AG09319 (cell line): ENCODE measurements at places on chromosomes 6 and 20.

GRCh38 chr20:51385646-51386530 lies 156.6 kb downstream of the NFATC2 start:
- no peak for DNase-seq

- DNase-seq = no peak
These were observed 36.1 kb downstream of the KIF16B start for GRCh38 chr20:16537025-16537665.

DNA sequence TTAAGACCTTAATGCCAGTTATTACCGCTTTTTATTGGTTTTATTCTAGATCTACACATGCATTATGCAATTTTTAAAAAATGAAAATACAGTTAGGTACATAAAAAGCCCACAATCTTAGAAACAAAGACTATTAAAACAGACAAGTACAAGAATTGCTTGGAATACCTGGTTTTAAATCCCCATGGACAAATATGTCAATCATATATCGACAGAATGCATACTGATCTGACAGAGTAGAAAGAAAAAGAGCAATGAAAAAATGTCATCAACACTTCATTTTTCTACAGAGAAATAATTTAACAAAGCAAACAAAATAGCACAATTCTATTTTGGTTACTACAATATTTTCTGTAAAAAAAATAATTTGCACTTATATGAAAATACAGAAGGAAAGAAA lies 139.7 kb downstream of the TRDN start:
- DNase-seq = no peak

GRCh38 chr6:38320358-38320757 lies 319.4 kb downstream of the BTBD9 start:
- no peak for DNase-seq

DNA sequence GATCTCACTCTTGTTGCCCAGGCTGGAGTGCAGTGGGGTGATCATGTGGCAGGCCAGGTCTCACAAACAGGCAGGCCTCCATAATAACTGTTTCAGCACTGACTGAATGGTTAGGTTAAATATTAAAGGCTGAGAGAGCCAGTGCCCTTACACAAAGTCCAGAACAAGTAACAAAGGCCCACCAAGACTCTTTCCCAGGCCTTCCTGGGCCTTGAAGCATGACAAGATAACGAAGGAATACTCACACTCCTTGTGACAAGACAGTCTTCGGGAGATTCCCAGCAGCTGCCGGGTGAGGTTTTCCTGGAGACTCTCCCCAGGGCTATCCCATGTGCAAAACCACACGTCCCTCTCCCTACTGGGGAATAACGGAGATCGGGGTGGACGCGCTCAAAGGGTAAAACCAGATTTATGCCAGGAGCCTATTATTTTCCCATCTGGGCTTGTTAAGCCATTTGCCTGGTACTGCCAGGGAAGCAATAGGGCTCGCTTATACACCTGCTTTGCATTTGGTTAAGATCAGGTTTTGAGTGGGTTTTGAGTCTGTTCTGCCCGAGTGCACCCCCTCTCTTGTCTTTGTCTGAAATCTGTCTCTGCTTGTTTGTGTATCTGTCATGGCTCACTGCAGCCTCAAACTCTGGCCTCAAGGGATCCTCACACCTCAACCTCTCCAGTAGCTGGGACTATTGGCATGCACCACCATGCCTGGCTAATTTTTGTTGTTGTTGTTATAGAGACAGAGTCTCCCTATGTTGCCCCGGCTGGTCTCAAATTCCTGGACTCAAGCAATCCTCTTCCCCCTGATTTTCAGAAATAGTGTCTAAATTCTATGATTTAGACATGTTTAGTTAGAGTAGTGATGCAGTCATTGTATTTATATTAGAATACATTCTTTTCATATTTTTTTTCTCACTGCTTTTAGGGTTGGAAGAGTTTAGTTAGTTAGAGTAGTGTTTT lies 1.4 kb upstream of the ENPP3 start:
- DNase-seq = no peak

DNA sequence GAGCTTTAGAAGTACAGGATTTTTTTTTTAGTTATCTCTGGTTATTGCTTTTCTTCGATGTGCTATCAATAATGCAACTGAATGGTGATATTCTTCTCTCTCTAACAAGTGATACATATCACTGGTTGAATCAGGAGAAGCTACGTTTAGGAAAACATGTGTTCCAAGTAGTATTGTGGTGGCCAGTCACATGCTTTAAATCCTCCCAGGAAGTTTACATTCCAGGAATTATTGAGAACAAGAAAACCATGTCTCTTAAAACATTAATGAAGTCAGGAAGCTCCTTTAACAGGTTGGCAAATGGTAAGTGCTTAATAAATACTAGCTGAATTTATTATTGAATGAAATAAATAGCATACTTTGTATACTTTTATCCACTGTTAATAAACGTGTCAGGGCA lies 371.1 kb downstream of the BCKDHB start:
- DNase-seq = no peak

DNA sequence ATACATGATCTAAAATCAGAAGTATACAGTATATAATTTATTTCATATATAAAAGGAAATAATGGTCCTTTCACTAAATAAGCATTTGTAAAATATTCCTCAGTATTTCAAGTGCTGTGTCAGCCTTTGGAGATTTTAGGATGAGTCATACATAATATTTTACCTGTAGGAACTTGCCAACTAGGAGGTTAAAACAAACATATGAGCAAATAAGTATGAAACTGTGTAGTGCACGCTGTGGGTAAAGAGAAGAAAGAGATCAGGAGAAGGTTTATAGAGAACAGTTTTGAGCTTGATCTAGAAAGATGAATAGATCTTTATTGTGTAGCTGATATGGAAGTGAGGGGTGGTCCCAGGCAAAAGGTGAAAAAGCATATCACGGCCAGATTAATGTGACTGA lies 169.9 kb upstream of the RNF217 start:
- no peak for DNase-seq

DNA sequence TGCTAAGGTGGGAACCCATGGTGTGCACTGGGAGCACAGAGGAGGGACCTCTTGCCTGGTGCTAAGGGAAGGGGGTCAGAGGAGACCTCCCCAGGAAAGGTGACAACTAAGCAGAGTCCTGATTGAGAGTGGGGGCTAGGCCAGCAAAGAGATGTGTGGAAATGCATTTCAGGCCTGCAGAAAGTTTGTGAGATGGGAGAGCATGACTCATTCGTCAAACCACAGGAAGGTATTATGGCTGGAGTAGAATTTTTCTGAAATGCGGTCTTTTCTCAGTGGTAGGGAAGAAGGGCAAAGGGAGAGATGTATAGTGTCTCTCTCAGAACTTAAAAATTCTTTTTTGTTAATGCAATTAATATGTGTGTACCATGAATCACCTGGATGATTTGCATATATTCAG lies 23.6 kb upstream of the EDN1 start:
- DNase-seq = no peak

GRCh38 chr6:73314577-73315492 lies 39.2 kb downstream of the DPPA5 start:
- no peak for DNase-seq

DNA sequence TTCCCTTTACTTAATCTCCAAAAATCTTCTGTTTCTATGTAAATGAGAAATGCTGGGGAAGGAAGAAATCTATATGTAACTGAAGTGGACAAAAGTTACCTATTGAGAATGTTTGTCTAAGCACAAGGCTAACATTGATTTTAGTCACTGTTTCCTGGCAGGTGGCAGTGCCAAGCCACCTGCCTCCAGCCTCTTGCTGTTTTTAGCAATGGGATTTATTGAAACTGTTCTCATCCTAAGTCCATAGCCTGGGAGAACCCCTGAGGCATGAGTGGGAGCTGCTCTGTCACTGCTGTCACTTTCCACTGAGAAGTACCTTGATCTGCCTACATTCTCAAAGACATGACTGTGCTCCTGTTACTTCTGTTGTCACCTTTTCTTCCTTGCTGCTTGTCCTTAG lies 14.7 kb downstream of the ENPP3 start:
- DNase-seq = no peak

DNA sequence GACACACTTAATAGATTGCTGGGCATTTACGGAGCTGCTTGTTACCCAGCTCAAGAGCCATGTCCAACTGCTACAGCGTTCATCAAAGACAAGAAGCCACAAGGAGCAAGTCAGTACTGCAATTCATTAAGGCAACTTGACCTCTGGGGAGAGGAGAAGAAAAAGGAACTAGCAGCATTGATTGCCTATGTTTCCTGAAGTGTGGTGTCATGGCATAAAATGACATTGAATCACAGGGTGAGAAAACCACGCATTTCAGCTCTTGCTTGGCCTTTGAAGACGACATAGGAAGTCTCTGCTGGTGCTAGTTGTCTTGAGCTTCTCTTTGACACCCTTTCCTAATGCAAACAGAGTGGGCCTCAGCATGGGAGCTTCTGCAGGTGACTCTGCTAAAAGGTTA lies 139.1 kb downstream of the CDH26 start:
- no peak for DNase-seq

GRCh38 chr20:32972181-32973076 lies 31.8 kb downstream of the SUN5 start:
- DNase-seq = no peak

- DNase-seq = no peak
These were observed 439.1 kb upstream of the NOX3 start for GRCh38 chr6:155894758-155895157.

DNA sequence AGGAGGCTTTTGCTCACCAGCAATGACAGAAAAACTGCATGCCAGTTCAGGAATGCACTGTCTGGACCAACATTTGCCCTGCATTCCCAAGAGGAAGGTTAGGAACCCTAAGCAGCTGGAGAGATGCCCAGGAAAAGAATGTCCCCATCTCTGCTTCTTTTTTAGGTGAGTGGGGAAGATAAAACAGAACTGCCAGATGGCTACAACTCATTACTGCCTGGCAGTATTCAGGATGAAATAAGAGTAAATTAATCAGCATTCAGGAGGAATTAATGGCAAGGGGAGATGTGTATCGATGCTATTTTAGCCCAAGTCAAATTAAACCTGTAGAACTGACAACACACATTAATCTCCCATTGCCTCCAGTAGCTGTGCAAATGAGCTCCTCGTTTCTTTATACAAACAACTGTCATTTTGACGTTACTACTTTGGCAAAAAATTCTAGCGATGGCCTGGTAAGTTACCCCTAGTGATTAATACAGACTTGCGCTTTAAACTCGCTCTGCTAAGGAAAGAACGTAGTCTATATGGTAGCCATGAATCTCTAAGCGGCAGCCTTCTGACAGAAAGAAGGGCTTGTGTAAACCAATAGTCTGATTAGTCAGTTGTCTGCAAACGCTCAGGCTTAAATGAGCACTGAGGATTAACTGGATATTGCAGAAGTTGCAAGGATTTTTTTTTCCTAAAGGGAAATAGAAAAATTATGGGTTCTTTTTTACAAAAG lies 16.7 kb upstream of the SMLR1 start:
- no peak for DNase-seq

- DNase-seq = no peak
These were observed 47.4 kb downstream of the COL21A1 start for GRCh38 chr6:56199956-56200355.

- no peak for DNase-seq
These were observed 75.8 kb downstream of the PREP start for GRCh38 chr6:105326833-105327770.

GRCh38 chr6:121201105-121201504 lies 133.2 kb downstream of the TBC1D32 start:
- DNase-seq = no peak

DNA sequence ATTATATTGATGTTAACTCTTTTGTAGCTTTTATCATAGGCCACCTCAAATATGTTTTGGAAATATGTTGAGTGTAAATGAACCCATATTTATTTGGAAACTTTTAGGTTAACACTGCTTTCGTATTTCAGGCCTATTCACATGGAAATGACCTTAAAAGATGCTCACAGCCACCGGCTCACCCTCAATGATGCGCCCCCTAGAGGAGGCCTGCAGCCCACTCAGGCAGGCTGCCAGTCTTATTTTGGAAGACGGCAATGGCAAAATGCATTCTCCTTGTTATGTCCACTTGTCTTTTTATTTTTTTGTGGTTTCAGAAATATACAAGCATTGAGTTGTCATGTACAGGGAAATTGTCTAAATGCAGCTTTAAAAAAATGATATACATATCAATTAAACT lies 869.7 kb downstream of the PHF3 start:
- DNase-seq = no peak

GRCh38 chr20:62898970-62899632 lies 27.2 kb downstream of the DIDO1 start:
- DNase-seq = no peak

DNA sequence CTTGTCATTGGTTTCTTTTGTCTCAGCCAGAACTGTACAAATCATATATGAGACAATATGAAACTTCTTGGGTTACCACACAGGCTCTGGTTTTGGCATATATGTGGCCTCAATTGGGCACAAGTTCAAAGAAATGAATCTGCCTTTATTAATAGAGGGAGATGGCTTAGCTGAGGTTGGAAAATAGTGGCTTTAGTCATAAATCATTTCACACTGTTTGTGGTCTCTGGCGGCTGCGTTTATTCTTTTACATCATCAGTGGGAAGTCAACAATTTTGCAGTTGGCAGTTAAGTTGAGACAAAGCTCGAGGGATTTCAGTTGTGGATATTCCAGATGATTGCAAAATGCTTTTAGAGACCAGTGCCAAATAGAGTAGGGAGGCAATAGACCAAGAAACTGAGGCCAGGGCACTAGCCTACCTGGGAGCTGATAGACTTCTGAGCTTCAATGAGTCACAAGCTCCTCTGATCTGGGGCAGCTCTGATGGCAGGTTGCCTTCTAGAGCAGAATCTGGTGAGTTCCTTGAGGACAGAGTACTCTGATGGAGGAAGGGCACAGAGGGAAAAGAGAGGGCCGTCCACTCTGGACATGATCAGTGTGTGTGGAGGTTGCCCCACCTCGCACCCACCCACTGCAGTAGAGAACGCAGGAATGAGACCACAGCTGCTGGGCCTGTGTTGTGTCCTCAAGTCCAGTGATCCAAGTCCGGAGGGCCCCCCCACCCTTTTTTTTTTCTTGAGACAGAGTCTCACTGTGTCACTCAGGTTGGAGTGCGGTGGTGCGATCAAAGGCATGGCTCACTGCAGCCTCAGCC lies 73.5 kb downstream of the ARMC2 start:
- peak; percentile 43 for DNase-seq

DNA sequence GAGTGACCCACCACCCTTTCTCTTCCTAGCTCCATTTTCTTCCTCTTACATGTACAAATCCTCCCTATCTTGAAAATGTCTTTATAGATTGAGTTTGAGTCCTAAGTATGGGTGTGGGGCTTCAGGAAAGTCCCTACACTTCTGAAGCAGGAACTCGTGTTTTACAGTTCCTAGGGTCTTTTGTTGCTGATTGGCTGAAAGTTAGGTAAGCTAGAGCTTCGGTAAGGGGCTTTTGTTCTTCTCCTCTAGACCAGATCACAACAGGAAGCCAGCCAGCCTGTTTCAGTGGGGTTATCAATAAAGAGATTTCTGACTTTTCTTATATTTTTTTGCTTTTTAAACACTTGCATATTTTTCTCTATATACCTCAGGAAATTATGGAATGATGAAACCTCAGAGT lies 51.3 kb downstream of the CNR1 start:
- no peak for DNase-seq

DNA sequence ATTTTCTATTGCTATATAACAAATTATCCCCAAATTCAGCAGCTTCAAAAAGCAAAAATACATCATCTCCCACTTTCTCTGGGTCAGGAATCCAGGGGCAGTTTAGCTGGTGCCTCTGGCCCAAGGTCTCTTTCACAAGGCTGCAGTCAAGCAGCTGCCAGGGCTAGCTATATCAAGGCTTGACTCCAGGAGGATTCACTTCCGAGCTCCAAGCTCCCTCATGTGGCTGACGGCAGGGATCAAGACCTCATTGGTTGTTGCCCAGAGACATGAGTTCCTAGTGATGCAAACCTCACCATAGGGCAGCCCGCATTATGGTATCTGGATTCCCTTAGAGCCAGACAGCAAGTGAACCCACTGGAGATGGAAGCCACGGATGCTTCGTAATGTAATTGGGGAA lies 1.3 kb upstream of the VNN1 start:
- no peak for DNase-seq
